ENCODE measurements at places on chromosomes 1 and 21. TPM values are rescaled to one million over a fixed set of nuclear protein-coding genes. Genes with fewer than 3 reads are reported as not detected.

Gene S100A5
- not detected for total RNA-seq

Gene HSD3B2
- total RNA-seq = not detected

Gene MMP23B
- total RNA-seq = 0.92 TPM

Gene IGSF3
- 98.0 TPM for total RNA-seq

Gene PEAR1
- total RNA-seq = 0.92 TPM

Gene RUSC1
- 60.4 TPM for total RNA-seq

Gene ATP5PB
- 209 TPM for total RNA-seq

Gene SRM
- 19.1 TPM for total RNA-seq

Gene TNFRSF4
- not detected for total RNA-seq

Gene SYNC
- 7.8 TPM for total RNA-seq

Gene ALPL
- total RNA-seq = 10.4 TPM

Gene CSF1
- 2.8 TPM for total RNA-seq

Gene CGN
- total RNA-seq = 3.2 TPM

Gene KRTAP12-2
- not detected for total RNA-seq

Gene SEMA6C
- total RNA-seq = 18.9 TPM

Gene DISP3
- 10.8 TPM for total RNA-seq

Gene SLAMF9
- not detected for total RNA-seq

Gene C2CD4D
- not detected for total RNA-seq

Gene OR2M3
- total RNA-seq = 0.46 TPM

Gene SPRR3
- total RNA-seq = not detected

Gene RUNX3
- 0.23 TPM for total RNA-seq

Gene ZC3H12A
- 0.46 TPM for total RNA-seq

Gene LAMC1
- 35.5 TPM for total RNA-seq

Gene HEYL
- total RNA-seq = 1.4 TPM

Gene BACE2
- 6.5 TPM for total RNA-seq

Gene DCDC2B
- total RNA-seq = not detected

Gene AHCTF1
- 37.8 TPM for total RNA-seq

Gene RGS8
- total RNA-seq = 135 TPM

Gene SLAMF7
- total RNA-seq = not detected

Gene ANKRD34A
- total RNA-seq = 2.5 TPM

Gene S100A4
- 3.2 TPM for total RNA-seq

Gene CDKN2C
- 7.4 TPM for total RNA-seq

Gene VTCN1
- total RNA-seq = 0.92 TPM

Gene LGR6
- total RNA-seq = 1.6 TPM

Gene KIF14
- 4.2 TPM for total RNA-seq

Gene FHAD1
- total RNA-seq = 6.5 TPM

Gene FAM167B
- total RNA-seq = 0.46 TPM

Gene CLDN19
- 1.2 TPM for total RNA-seq

Data from diencephalon (tissue), 1 donor.